NCI-H2081 (cell line): ENCODE measurements at places on chromosomes 2 and 18.

GRCh38 chr2:3149441-3150217 is 228.0 kb downstream of the EIPR1 start:
- DNase-seq = no peak

DNA sequence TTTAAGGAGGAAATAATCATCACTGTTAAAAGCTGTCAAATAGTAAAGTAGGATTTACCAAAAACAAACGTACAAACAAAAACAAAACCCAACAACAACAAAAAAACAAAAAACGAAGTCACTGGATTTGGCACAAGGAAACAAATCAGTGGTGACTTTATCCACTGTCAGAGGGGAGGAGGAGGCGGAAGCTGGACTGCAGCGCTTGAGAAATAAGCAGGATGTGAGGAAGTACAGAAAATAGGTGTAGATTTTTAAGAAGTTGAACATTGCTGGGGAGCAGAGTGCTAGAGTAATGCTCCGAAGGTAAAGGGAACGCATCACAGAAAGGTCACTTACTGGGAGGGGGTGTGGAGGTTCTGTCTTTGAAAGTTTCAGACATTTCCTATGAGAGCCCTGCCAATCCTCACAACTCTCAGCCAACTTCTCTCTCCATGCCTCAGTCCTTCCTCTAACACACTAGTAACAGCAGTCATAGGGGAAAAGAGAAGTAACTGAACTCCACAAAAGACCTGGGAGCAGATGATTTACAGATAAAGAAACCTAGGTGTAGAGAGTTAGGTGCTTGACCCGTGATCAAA is 220.2 kb upstream of the SMAD7 start:
- DNase-seq = no peak

DNA sequence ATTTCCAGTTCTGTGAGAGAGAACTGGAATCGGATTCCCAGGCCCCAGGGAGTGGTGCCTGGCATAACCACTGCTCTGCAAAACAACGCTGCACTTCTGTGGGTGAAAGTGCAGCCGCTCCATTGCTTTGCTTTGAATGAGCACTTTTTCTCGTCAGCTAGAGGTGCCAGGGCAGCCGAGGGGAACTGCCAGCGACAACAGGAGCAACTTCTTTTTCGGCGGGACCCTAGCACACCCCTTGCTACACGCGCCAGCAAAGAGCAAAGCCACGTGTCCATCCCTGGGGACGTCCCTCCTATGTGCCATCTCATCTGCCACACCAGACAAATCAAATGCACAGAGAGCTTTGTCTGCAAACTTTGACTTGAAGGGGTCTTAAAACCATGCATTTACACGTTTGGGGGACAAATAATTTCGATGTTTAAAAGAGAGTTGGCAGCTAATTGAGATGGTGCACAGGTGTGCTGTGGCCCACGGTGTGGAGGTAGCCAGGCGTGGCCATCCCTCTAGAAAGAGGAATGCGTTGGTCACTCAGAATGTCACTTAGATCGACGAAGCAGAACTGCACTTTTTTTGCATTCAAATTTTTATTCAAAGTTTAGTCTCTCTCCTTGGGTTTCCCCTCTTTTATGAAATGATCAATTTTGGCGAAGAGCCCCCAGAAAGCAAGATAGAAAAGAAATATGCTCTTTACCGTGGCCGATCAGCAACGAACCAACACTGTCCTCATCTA is 151.8 kb downstream of the MBP start:
- no peak for DNase-seq

- DNase-seq = no peak
Measured at GRCh38 chr2:111662039-111662770, 221.8 kb downstream of the ANAPC1 start.

GRCh38 chr2:16287831-16288230 is 347.5 kb downstream of the MYCN start:
- no peak for DNase-seq

- no peak for DNase-seq
Measured at GRCh38 chr2:56674084-56674483, 490.3 kb downstream of the CCDC85A start.

- DNase-seq = no peak
Measured at GRCh38 chr18:79812052-79812451, 14.3 kb downstream of the KCNG2 start.

DNA sequence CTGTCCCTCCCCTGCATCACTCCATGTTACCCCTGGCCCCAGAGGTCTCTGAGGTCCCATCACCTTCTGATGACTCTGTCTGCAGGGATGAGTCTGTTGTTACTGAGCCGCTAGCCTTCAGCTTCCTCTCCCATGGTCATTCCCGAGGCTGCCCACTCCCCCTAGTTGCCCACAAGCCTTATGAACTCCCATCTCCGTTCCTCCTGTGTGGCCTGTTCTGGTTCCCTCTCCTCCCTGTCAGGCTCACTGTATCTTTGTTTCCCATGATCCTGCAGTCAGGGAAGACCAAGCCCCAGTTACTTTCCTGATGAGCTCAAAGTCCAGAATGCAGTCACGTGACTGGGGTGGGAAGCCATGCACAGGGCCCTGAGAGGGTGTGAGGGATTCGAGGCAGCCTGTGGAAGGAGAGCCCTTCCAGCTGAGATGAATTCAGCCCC is 39.5 kb downstream of the INPP4A start:
- no peak for DNase-seq

GRCh38 chr2:149816756-149817551 is 229.4 kb upstream of the MMADHC start:
- DNase-seq = no peak

DNA sequence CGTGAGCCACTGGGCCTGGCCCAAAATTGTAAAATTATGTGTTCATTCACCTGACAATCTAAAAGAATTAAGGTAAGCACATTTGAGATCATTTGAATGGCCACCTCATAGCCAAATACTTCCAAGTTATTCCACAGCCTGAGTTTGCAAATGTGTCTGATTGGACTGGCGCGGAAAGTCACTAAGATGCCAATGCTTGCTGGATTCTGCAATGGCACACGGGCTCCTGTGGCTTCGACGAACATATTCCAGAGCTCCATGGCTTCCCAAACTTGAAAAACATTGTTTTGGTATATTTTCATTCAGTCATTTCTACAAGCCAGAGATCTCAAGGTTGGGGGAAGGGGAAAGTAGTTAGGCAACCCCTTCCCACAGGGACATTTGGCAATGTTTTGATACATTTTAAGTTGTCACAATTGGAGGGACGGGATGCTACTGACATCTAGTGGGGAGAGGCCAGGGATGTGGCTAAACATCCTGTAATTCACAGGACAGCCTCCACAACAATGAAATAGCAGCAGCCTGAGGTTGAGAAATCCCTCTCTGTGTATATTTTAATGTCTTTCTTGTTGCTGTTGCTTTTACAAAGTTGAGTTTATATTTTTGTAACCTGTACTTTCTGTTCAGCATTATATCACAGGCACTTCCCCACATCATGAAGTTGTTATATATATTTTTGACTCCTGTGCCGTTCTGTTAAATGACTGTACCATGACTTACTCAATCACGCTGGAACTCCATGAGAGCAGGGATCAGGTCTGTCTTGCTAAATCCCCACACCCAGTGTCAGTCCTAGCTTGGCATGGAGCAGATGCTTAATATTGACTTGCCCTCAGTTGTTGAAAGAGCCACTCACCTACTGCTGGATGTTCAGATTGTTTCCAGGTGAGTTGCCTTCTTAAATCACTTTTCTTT is 56.9 kb downstream of the COL4A4 start:
- DNase-seq = peak; percentile 70

GRCh38 chr2:173625315-173625714 is 270.6 kb downstream of the CDCA7 start:
- DNase-seq = no peak

GRCh38 chr2:230042195-230042594 is 26.5 kb downstream of the SLC16A14 start:
- no peak for DNase-seq

DNA sequence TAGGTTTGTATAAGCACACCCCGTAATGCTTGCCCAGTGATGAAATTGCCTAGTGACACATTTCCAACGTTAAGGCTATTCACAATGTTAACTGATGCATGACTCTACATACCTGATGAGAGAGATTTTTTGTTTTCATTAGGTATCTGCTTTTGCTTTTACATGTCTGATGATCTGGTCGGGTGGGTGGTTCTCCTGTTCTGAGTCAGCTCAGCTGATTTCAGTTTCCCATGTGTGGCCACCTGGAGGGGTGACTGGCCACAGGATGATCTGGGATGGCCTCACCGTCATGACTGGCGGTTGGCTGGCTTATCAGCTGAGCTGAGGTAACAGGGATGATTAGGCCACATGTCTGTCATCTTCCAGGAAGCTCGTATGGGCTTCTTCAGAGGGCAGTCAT is 33.8 kb upstream of the ACYP2 start:
- no peak for DNase-seq

GRCh38 chr2:11688222-11689069 is 18.5 kb upstream of the NTSR2 start:
- DNase-seq = peak; percentile 71

DNA sequence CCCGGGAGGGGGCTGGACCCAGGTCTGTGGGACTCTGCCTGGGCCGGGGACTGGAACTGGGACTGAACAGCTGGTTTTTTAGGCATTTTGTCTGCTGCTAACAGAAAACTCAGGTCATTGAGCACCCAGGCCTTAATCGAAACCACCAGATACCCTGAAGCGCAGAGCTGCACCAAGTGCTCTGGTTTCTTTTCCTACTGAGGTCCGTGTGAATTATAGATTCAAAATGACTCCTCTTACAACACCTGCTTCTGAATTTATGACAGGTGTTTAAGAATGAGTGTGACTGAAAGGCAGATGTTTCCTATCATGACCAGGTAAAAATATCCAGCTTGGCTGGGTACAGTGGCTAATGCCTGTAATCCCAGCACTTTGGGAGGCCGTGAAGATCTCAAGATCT is 47.8 kb downstream of the TRAPPC12 start:
- DNase-seq = no peak

GRCh38 chr2:64672708-64673107 is 19.0 kb upstream of the SERTAD2 start:
- DNase-seq = no peak

GRCh38 chr2:189900726-189901125 is 116.5 kb downstream of the PMS1 start:
- DNase-seq = no peak

DNA sequence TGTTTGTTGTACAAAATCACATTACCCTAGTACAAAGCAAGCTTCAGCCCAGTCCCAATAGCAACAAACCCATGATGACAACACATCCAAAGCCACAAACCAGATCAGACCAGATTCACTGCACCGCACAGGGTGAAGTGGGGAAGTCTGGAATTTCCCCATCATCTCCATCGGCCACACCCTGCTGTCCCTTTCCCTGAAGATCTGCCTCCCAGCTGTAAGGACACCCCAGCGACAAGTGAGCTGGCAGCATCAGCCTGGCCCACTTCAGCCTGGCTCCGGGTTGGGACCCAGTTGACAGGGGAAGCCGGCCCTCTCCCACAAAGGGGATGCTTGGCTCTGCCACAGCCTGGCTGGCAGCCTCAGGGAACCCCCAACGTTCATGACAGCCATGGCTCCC is 207.6 kb downstream of the MGAT5 start:
- DNase-seq = no peak

GRCh38 chr2:28895189-28895893 is 874 bp downstream of the WDR43 start:
- no peak for DNase-seq

GRCh38 chr2:120251078-120251477 is 1.6 kb upstream of the RALB start:
- no peak for DNase-seq

GRCh38 chr2:105761931-105762515 is 17.3 kb downstream of the NCK2 start:
- no peak for DNase-seq

DNA sequence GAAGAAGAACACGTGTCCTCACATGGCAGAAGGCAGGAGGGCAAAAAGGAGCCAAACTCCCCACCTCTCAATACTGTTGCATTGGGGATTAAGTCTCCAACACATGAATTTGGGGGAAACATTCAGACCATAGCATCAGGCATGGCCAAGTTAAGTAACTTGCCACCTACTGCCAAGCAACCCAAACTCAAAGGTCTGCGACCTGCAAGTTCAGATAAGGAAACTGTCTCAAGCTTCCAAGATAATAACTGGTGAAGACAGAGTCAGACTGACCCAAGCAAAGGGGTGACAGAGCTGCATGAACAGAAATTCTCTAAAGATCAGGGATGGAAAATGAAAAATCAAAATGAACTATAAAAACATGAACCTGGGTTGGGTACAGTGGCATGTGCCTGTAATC is 188.7 kb upstream of the SIX3 start:
- DNase-seq = no peak

GRCh38 chr18:23352042-23352441 is 101.0 kb upstream of the RIOK3 start:
- DNase-seq = no peak

DNA sequence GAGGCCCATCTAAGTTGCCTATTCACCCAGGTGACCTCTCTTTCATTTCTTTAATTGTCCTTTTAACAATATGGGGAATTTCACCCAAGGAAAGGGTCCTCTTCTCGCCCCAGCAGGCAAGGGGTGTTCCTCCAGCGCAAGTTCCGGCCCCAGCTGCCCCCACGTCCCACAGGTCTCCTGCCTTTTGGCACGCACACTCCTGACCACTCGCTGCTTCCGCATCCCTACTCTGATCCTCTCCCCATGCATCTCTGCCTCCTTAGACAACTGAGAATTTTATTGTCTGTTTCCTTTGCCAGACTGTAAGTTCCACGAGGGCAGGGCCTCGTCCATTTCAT is 684 bp upstream of the ARPC2 start:
- DNase-seq = no peak

DNA sequence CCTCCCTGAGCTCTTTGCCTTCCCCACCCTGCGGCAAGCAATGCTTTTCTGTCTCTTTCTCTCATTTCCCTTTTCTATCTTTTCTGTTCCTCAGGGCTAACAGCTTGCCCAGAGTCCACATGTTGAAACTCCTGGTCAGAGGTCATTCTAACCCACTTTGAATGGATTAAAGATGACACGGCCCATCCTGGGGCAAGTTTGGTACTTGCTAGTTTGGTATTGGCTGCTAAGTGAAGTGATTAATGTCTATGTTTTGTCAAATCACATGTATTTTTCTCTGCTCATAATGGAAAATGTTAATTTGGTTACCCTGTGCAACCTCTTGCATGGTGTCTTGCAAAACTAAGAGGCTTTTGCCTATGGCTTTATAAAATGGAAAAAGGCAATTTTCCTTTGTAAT is 960.2 kb downstream of the CNTNAP5 start:
- no peak for DNase-seq

GRCh38 chr18:12015416-12016062 is 34.2 kb downstream of the IMPA2 start:
- DNase-seq = no peak
